ENCODE measurements at places on chromosomes 5 and 9. TPM values are rescaled to one million over a fixed set of nuclear protein-coding genes. Genes with fewer than 3 reads are reported as not detected.

The MAMDC2 gene
- 47.8 TPM for total RNA-seq

The PGM5 gene
- total RNA-seq: 124 TPM

The RNF20 gene
- 20.2 TPM for total RNA-seq

The SPINK13 gene
- not detected for total RNA-seq

The GLDC gene
- total RNA-seq: not detected

The SLC25A48 gene
- total RNA-seq: not detected

The IL3 gene
- not detected for total RNA-seq

The IFNB1 gene
- total RNA-seq: not detected

The TSLP gene
- total RNA-seq: not detected

The TMED7 gene
- 9.8 TPM for total RNA-seq

The PCAT7 gene
- total RNA-seq: 0.45 TPM

The TAF11L6 gene
- not detected for total RNA-seq

The NMUR2 gene
- not detected for total RNA-seq

The RMI1 gene
- total RNA-seq: 20.5 TPM

The TAF11L10 gene
- total RNA-seq: not detected

The PCDHB15 gene
- 2.2 TPM for total RNA-seq

The FRMD3 gene
- total RNA-seq: 7.0 TPM

The ACSL6 gene
- not detected for total RNA-seq

The IL4 gene
- total RNA-seq: not detected

The BHMT2 gene
- total RNA-seq: 9.9 TPM

The CER1 gene
- not detected for total RNA-seq

The GCNT1 gene
- total RNA-seq: 7.0 TPM

The LCN1 gene
- not detected for total RNA-seq

The ITGA2 gene
- total RNA-seq: 2.9 TPM

The TRIM36 gene
- total RNA-seq: 21.4 TPM

The MARCOL gene
- total RNA-seq: not detected

The IL9 gene
- total RNA-seq: not detected

The DMRT3 gene
- total RNA-seq: not detected

The SV2C gene
- total RNA-seq: 1.4 TPM

The TMOD1 gene
- total RNA-seq: 4.6 TPM

The MAP1B gene
- total RNA-seq: 985 TPM

The PCDHA9 gene
- total RNA-seq: 0.73 TPM

The PTGER4 gene
- 10.5 TPM for total RNA-seq

The TRAF1 gene
- 2.8 TPM for total RNA-seq

The IL5 gene
- not detected for total RNA-seq

The OBP2A gene
- not detected for total RNA-seq

The SLCO6A1 gene
- total RNA-seq: not detected

The UNC5A gene
- 0.55 TPM for total RNA-seq

The ZDHHC11 gene
- 1.8 TPM for total RNA-seq

The DIPK1B gene
- 0.45 TPM for total RNA-seq

The TMEM174 gene
- not detected for total RNA-seq

The PCDHB7 gene
- 0.72 TPM for total RNA-seq

The ELAVL2 gene
- not detected for total RNA-seq

The UBE2R2 gene
- total RNA-seq: 31.0 TPM

The DAB2IP gene
- total RNA-seq: 32.1 TPM

The COL27A1 gene
- 2.9 TPM for total RNA-seq

The ANKRD31 gene
- total RNA-seq: not detected

The ADAMTS6 gene
- 0.58 TPM for total RNA-seq

The FGD3 gene
- total RNA-seq: 8.1 TPM

The TTLL11 gene
- 4.2 TPM for total RNA-seq

The ORM2 gene
- 1.2 TPM for total RNA-seq

The PCDHB2 gene
- not detected for total RNA-seq

The PCDHA2 gene
- not detected for total RNA-seq
